ENCODE measurements at places on chromosomes 4 and X.

GRCh38 chr4:127124919-127125318 lies 507.8 kb upstream of the INTU start:
- DNase-seq, result peak; percentile 23
- no peaks in the 10 kb centered on the region for H3K36me3 ChIP-seq
- no peak overlapping the region for H3K27ac ChIP-seq
- H3K4me1 ChIP-seq, result no peaks in the 10 kb centered on the region

- no peaks in the 10 kb centered on the region for H3K27me3 ChIP-seq
- no peak for DNase-seq
- no peaks in the 10 kb centered on the region for H3K4me1 ChIP-seq
- no peak overlapping the region for H3K4me3 ChIP-seq
- no peaks in the 10 kb centered on the region for H3K36me3 ChIP-seq
Observed at GRCh38 chrX:39627257-39627656, 470.5 kb downstream of the BCOR start.

- no peaks in the 10 kb centered on the region for H3K36me3 ChIP-seq
- H3K4me1 ChIP-seq, result no peaks in the 10 kb centered on the region
- no peak overlapping the region for H3K4me3 ChIP-seq
- no peak overlapping the region for H3K27ac ChIP-seq
Observed at GRCh38 chrX:70033348-70034051, 16.2 kb downstream of the AWAT2 start.

GRCh38 chrX:13569479-13570260 lies at the start of gene EGFL6:
TSS of gene EGFL6 (plus strand) at chrX:13569601. CDS start at chrX:13569862, 261 bp downstream.
- no peak within 1 kb of the TSS for H3K4me3 ChIP-seq
- H3K27ac ChIP-seq, result no peak within 1 kb of the TSS
- no peak for DNase-seq
- H3K27me3 ChIP-seq, result peaks cover 24% of the 10 kb centered on the region
- no peaks in the 10 kb centered on the region for H3K36me3 ChIP-seq

GRCh38 chr4:167918077-167918476 lies 174.3 kb upstream of the ANXA10 start:
- no peak overlapping the region for H3K27ac ChIP-seq
- H3K4me3 ChIP-seq, result no peak overlapping the region
- H3K36me3 ChIP-seq, result no peaks in the 10 kb centered on the region
- DNase-seq, result no peak

- H3K4me3 ChIP-seq, result peak overlapping the region; percentile 54
- no peaks in the 10 kb centered on the region for H3K36me3 ChIP-seq
- H3K27ac ChIP-seq, result peak overlapping the region; percentile 51
Observed at GRCh38 chrX:40104985-40105834, 7.5 kb upstream of the BCOR start.

- no peaks in the 10 kb centered on the region for H3K36me3 ChIP-seq
- H3K4me1 ChIP-seq, result no peaks in the 10 kb centered on the region
- peak; percentile 40 for DNase-seq
Observed at GRCh38 chr4:107837776-107838618, 13.3 kb downstream of the SGMS2 start.

- H3K36me3 ChIP-seq, result no peaks in the 10 kb centered on the region
- no peaks in the 10 kb centered on the region for H3K27me3 ChIP-seq
- H3K27ac ChIP-seq, result no peak overlapping the region
- no peak overlapping the region for H3K4me3 ChIP-seq
Observed at GRCh38 chr4:88291003-88291402, 6.6 kb upstream of the PPM1K start.

DNA sequence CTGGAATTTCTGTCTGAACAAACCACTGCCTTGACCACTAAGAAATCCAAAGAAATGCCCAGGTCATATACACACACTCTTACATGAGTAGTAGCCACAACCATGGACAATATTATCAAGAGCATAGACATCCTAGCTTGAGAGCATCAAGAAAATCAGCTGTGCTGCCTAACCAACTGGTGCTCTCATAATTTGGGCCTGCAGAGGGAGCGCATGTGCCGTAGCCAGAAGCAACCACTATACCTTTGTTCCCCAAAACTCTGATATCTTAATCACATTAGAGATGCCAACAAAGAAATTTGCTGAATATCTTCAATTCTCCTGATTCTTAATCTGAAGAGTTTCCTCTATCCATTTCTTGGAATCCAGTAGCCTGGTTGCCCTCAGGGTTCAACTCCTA lies 163.6 kb downstream of the ZNF674 start:
- DNase-seq, result no peak
- H3K4me1 ChIP-seq, result no peaks in the 10 kb centered on the region
- H3K4me3 ChIP-seq, result no peak overlapping the region
- no peak overlapping the region for H3K27ac ChIP-seq
- H3K36me3 ChIP-seq, result no peaks in the 10 kb centered on the region

DNA sequence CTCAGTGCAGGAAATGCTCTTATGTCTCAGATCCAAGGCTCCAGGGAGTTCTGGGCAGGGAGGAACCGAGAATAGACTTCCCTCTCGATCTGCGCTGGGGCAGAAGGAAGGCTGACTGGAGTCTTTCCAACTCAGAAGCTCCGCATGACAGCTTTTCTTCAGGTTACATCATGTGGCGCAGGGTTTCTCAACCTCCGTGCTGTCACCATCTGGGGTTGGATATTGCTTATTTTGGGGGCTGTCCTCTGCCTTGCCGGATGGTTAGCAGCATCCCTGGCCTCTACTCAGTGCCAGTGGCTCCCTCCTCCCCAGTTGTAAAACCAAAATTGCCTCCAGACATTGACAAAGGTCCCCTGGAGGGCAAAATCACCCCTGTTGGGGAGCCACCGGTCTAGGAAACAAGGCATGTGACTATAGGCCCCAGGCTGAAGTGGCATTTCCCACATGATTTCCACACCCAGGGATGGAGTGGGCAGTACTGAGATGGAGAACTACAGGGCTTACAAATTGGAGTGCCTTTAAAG lies 21.4 kb downstream of the REELD1 start:
- H3K27ac ChIP-seq, result no peak overlapping the region
- H3K4me3 ChIP-seq, result no peak overlapping the region
- H3K4me1 ChIP-seq, result no peaks in the 10 kb centered on the region

DNA sequence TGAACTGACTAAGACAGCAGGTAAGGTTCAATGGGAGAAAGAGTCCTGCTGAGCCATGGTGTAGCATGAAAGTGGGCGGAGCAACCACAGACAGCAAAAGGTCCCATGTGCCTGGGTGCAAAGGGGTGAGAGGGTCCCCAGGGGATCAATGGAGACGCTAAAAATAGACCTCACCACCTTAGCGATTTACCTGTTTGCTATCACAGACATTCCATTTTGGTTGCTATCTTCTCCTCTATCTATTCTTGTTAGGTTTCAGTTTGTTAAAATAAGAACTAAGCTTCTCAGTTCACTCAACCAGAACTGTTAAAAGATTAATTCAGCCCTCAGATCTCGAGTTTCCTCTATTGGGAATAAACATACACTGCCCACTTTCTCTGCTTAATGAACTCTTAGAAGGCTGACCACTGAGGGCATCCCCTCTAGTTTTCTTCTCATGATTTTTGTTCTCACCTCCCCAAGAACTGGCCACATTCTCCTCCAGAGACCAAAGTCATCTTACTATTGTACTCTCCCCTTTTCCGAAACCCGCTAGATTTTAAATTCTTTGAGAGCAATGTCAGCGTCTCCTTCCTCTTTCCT lies 136.7 kb downstream of the PARM1 start:
- no peaks in the 10 kb centered on the region for H3K4me1 ChIP-seq
- H3K27ac ChIP-seq, result no peak overlapping the region
- DNase-seq, result no peak
- H3K4me3 ChIP-seq, result no peak overlapping the region
- H3K36me3 ChIP-seq, result no peaks in the 10 kb centered on the region

DNA sequence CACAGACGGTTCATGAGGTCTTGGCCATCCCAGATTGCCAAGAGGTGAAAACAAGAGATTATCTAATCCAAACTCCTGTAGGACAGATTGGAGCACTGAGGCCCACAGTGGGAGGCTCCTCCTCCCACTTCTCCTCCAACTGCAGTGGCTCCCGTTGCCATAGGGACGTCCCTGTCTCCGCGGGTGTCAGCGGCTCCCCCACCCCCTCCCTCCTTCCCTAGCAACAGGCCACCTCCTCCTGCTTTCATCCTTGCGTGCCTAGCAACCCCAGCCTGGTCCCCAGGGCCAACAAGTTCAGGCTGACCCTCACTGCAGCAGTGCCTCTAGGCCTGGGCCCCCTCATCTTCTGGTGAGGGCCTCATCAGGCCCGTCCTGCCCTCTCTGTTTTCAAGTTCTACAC lies 6.8 kb upstream of the IQSEC2 start:
- H3K36me3 ChIP-seq, result no peaks in the 10 kb centered on the region
- H3K4me1 ChIP-seq, result peaks cover 11% of the 10 kb centered on the region
- H3K27me3 ChIP-seq, result no peaks in the 10 kb centered on the region

DNA sequence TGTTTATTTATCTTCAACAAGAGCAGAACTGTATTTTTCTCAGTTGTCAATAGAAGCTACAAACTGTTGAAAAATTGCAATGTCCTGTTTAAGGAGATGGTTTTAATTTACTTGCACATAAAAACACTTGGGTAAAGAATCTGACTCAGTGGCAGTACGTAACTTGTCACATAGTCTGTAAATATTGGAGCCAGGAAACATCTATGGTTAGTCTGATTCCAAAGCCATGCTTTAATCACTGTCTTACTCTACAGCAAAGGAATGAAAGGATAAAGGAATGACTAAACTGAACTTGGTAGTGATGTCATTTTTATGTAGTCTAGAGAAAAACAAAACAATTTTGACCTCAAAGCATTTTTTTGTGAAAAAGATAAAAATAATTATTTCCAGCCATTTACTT lies 537.2 kb downstream of the STIM2 start:
- H3K4me3 ChIP-seq, result no peak overlapping the region
- peak; percentile 2 for DNase-seq
- no peaks in the 10 kb centered on the region for H3K36me3 ChIP-seq
- H3K27ac ChIP-seq, result no peak overlapping the region
- H3K4me1 ChIP-seq, result no peaks in the 10 kb centered on the region
- H3K27me3 ChIP-seq, result no peaks in the 10 kb centered on the region

DNA sequence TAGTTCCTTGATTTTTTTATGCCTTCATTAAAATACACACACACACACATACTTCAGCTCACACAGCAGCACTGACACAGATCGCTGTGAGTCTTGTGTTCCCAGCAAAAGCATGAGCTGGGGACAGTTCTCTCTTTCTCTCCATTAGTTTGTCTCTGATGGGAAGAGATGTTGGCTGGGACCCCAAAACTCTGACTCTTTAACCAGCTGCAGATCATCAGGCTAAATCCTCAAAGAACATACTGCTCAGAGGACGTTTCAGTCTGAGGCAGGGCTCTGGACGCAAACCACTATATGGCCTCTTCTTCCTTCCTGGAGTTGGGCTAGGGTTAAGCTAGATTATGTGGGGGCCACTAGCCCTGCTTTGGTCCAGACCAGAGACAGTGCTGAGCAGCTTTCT lies 109.6 kb downstream of the NHSL2 start:
- peaks cover 4% of the 10 kb centered on the region for H3K4me1 ChIP-seq
- H3K36me3 ChIP-seq, result no peaks in the 10 kb centered on the region
- H3K27me3 ChIP-seq, result no peaks in the 10 kb centered on the region

DNA sequence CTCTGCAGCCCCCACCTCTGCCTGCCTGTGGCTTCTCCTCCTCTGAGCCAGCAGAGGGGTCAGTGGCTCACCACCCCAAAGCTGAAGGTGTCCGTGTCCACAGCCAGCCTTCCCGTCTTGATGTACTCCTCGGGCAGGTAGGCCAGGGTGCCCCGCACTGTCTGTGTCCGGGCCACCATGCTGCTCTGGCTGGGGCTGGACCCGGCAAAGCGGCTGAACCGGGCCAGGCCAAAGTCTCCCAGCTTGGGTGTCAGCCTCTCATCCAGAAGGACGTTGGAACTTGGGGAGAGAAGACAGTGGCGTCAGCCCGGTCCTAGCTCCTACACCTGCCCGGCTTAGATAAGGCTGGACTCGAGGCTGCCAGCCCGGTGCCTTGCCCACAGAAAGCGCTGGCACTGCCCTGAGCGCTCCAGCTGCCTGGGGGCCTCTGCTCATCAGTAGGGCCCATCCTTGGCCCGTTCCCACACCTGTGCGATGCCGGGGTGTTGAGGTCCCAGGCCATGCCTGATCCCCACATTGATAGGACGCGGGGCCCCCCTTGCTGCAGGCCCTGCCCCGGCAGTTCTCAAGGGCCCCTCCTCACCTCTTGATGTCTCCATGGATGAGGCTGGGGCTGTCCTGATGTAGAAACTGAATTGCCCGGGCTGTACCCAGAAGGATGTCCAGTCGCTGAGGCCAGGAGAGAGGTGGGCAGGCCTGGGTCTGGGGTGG lies 3.2 kb downstream of the IRAK1 start:
- DNase-seq, result no peak
- H3K27me3 ChIP-seq, result no peaks in the 10 kb centered on the region
- H3K4me1 ChIP-seq, result peaks cover 2% of the 10 kb centered on the region
- no peak overlapping the region for H3K4me3 ChIP-seq
- no peak overlapping the region for H3K27ac ChIP-seq
- peaks cover 11% of the 10 kb centered on the region for H3K36me3 ChIP-seq

DNA sequence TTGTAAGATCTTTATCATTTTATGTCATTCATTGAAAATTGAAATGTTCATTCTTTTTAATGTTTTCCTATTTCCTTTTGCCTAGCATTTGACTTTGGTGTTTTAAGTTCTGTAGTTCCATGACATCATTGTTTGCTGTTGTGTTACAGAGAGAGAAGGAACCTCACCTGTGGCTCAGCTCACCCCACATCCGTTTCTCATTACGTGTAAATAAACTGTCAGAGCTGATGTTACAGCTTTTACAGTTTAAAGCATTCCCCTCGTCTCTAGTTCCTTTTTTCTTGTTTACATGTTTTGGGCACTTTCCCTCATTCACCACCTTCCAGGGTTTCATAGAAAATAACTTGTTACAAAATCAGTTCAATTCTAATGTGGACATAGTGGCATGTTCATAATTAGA lies 137.2 kb downstream of the FNIP2 start:
- DNase-seq, result no peak
- H3K27ac ChIP-seq, result no peak overlapping the region
- H3K4me3 ChIP-seq, result no peak overlapping the region
- H3K36me3 ChIP-seq, result no peaks in the 10 kb centered on the region
- H3K4me1 ChIP-seq, result peaks cover 7% of the 10 kb centered on the region

GRCh38 chrX:48702032-48702431 lies 5.5 kb downstream of the SUV39H1 start:
- no peaks in the 10 kb centered on the region for H3K27me3 ChIP-seq
- no peak overlapping the region for H3K4me3 ChIP-seq
- no peaks in the 10 kb centered on the region for H3K4me1 ChIP-seq
- H3K27ac ChIP-seq, result no peak overlapping the region
- DNase-seq, result no peak

GRCh38 chr4:139809757-139810140 lies 144.1 kb downstream of the MGST2 start:
- no peak overlapping the region for H3K4me3 ChIP-seq
- H3K27ac ChIP-seq, result no peak overlapping the region
- H3K27me3 ChIP-seq, result no peaks in the 10 kb centered on the region
- no peak for DNase-seq
